Sigmoid colon (tissue), 7 donors: ENCODE measurements at places on chromosomes 1 and 21. TPM values are rescaled to one million over a fixed set of nuclear protein-coding genes. Genes with fewer than 3 reads are reported as not detected.

DNA sequence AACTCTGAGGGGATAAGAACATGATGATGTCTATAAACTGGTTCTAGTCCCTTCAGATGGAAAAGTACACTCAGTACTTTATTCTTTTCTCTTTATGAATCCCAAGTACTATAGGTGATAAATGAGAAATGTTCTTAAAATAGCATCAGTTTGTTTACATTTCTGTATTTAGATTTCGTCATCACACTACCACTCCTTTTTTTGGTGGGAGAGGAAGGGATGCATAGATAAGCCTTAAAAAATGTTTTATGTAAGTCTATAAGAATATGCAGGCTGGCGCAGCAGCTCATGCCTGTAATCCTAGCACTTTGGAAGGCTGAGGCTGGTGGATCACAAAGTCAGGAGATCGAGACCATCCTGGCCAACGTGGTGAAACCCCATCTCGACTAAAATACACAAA, 144.8 kb downstream of the USP25 start:
- DNase-seq = no peak

- DNase-seq = no peak
These were observed 127.5 kb downstream of the RHOU start for GRCh38 chr1:228862542-228863505.

DNA sequence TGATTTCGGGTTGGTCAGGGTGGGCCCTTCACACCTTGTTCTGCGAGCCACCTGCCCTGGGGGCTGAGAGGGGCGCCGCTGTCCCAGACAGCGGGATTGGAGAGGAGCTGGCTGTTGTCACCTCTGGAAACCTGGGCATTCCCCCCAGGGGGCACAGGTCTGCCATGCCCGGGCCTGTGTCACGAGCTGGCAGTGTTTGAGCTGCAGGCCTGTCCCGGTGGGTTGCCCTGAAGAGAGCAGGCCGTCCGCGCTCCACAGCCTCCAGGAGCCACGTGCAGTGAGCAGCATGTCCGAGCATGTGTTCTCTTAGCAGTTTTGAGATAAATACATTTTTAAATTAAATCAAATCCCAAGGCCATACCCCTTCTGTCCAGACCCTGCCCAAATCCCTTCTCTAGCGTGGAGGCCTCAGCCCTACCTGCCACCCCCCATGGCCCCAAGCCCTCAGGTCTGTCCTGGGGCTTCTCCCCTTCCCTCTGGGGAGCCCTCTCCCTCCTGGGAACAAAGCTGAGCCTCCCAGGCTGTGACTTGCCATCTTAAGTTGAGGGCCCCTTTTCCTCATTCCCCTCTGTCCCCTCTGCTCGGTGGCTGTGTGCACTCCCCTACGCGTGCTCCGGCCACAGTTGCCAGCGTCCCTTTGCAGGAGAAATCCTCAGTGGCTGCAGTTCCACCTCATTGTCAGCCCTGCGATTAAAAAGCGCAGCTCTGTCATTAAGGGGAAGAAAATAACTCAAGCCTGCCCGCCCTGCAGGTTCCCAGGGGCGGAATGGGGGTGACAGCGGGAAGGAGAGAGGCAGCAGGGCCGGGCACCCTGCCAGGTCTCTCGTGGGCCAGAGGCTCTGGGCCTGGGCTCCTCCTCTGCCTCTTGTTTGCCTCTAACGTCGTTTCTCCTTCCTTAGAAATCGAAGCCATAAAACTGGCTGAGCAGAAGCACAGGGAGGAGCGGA, 26.6 kb downstream of the SLX9 start:
- peak; percentile 91 for DNase-seq

GRCh38 chr21:26739189-26739588, 106.0 kb downstream of the ADAMTS1 start:
- DNase-seq = no peak

IL20 gene
- not detected for total RNA-seq
